Stimulated activated CD8-positive, alpha-beta memory T cell treated with anti-CD3 and anti-CD28 coated beads, Interleukin-4, amount 100 ng/mL, for 4 hours (primary cell): ENCODE measurements at places on chromosomes 11 and 22.

- DNase-seq, result no peak
Measured at GRCh38 chr22:49332691-49333090, 495.0 kb downstream of the BRD1 start.

GRCh38 chr11:6419009-6419631, at the start of gene APBB1:
Gene APBB1, minus strand, starts transcription at chr11:6419094. Its CDS starts 7,747 bp downstream, at chr11:6411347.
- peak; percentile 23 for DNase-seq

DNA sequence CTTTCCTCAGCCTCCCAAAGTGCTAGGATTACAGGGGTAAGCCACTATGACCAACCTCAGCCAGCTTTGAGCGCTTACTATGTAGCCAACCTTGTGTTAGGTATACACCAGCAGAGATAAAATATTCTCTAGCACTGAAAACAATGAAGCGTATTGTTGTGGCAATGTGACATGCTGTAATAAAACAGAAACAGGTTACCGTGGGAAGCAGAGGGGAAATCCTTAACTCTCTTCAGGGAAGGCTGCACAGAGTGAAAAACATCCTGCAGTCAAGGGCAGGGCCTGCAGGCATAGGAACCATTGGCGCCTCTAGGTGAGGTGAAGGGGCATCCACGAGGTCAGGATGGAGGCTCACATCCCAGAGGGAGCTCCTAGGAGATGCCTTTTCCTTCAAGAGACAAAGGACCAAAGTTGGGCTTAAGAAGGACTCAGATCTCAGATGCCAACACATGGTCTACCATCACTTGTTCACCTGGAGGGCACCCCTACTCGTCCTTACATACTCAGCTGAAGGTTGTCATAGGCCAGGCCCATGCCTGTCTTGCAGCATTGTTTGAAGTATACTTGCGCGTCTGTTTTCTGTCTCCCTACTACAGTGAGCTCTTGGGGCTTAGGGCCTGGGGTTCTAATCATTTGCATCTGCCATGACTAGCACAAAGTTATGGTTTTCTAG, 8.0 kb downstream of the POLD4 start:
- DNase-seq, result no peak

- no peak for DNase-seq
Measured at GRCh38 chr11:3037040-3037944, 19.9 kb downstream of the CARS1 start.

DNA sequence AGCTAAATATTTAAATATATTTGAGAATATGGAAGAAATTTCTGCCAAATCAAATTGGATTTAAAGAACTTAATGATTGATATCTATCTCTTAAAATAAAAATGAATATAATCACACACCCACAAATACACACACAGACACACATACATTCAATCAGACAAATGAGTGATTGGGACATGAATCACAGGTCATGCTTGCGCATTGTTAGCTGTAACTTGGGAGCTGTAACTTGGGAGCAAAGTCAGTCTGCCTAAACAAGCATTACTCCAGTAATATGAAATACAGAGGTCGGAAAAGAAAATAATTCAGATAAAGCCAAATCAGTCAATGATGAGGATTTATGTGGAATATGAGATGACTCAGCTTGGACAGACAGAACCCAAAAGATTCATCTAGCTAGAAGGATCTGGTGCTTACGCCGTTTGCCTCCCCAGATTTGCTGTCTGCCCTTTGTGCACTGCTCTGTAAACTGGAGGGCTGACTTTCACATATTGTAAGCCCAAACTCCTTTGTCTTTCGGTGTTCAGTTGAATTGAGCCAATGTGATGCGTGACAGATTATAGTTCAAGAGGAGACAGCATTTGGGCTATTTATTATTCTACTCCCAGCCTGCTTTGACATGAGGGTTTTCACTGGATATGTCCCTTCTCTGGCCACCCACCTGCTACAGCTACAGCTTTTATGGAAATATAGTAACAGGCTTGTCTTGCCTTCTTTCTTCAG, 1.6 kb downstream of the OR56B1 start:
- no peak for DNase-seq

- no peak for DNase-seq
Measured at GRCh38 chr11:92880381-92880780, 89.1 kb upstream of the MTNR1B start.

GRCh38 chr22:30305906-30306626, 16.8 kb upstream of the CASTOR1 start:
- DNase-seq, result no peak

DNA sequence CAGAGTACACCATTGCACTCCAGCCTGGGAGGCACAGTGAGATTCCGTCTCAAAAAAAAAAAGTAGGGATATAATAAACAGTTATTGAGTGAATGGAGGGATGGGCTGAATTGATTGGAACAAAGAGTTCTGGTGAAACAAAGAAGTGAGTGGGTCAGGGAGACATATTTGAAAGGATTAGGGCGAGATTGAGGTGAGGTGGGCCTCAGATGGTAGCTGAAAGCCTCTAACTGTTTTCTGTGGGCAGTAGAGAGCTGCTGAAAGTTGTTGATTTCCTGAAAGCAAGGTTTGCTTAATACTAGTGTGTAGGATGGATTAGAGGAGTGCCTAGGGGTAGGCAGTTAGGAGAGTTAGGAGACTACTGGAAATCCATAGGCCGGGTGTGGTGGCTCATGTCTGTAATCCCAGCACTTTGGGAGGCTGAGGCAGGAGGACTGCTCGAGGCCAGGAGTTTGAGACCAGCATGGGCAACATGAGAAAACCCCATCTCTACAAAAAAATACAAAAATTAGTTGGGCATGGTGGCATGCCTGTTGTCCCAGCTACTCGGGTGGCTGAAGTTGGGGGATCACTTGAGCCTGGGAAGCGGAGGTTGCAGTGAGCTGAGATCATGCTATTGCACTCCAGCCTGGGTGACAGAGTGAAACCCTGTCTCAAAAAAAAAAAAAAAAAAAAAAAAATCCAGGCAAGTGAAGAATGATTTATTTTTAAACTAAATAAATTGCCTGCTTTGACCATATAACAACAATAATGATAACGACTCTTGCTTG, 41.4 kb upstream of the PTPRJ start:
- DNase-seq, result no peak

DNA sequence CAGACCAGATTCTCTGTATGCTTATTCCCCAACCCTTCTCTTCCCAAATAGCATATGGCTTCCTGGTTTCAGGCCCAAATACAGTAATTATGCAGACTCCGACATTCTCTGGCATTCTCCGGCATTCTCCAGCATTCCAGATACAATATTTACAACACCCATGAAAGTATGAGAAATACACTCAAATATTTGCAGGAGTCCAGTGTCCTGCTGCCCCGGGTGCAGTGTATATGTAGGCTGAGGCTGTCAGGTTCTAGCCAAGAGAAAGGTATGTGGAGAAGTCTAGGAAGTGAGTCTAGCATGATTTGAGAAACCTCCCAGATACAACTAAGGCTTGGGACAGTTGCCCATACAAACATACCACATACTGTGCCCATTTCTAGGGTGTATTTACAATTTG, 160.7 kb downstream of the SOX6 start:
- DNase-seq, result no peak

DNA sequence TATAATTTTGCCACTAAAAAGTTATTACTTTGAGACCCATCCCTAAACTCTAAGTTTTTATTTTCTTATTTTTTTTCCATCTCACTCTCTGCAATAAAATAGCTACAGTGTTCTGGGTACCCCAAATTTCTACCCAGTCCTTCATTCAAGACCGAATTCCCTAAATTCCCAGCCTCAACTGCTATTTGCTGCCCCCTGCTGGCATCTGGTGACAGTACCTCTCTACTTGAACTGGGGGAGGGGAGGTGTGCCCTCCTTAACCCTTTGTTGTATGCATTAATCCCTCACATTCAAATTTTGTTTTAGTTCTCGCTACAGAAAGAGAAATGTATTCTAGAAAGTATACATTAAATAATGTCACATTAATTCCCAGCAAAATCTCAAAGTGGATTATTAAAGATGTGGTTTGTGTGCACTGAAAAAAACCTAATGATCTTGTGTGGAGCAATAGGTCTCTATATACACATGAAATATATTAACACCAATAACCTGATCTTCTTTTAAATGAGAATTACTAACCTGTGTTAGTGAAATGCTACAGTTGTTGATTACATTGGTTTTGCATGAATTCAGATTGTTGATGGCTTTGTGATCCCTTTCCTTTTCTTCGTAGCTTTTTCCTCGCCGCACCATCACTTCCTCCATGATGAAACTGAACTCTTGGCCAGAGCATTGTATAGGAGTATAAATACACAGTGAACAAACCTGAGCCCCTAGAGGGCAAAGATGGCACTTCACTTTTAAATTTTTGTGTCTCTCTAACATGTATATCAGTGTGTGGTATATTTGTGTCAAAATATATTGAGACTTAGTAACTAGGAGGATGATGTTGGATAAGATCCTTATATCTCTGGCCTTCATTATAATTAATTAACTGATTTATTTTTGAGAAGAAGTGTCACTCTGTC, 590.0 kb downstream of the METTL15 start:
- DNase-seq, result no peak

DNA sequence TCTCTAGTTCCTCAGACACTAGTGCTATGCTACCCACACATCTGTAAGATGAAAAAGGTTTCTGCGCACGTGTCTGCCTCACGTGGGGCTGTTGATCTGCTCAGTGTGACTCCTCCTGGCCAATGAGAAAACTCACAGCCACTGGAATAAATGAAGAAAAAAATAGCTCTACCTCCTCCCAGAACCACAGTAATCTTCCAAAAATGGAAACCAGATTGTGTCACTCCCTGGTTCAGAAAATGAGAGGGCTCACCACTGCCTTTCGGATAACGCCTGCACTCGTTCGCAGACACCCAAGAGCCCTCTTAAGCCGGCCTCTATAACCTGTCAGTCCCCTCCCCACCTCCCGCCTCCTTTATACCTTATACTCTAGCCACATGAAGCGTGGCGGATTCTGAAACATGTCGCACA, 5.1 kb downstream of the APBB1 start:
- no peak for DNase-seq

GRCh38 chr11:2794046-2794967, 91.3 kb downstream of the CDKN1C start:
- DNase-seq, result no peak

GRCh38 chr11:113488931-113489351, 13.7 kb upstream of the DRD2 start:
- no peak for DNase-seq

GRCh38 chr11:3823303-3823702, 14.9 kb downstream of the PGAP2 start:
- DNase-seq, result no peak

GRCh38 chr11:75326439-75326810, 25.0 kb downstream of the ARRB1 start:
- DNase-seq, result peak; percentile 16

- no peak for DNase-seq
Measured at GRCh38 chr11:94926698-94927237, 46.6 kb downstream of the CWC15 start.

- DNase-seq, result no peak
Measured at GRCh38 chr11:123161376-123162030, 33.5 kb downstream of the CLMP start.

DNA sequence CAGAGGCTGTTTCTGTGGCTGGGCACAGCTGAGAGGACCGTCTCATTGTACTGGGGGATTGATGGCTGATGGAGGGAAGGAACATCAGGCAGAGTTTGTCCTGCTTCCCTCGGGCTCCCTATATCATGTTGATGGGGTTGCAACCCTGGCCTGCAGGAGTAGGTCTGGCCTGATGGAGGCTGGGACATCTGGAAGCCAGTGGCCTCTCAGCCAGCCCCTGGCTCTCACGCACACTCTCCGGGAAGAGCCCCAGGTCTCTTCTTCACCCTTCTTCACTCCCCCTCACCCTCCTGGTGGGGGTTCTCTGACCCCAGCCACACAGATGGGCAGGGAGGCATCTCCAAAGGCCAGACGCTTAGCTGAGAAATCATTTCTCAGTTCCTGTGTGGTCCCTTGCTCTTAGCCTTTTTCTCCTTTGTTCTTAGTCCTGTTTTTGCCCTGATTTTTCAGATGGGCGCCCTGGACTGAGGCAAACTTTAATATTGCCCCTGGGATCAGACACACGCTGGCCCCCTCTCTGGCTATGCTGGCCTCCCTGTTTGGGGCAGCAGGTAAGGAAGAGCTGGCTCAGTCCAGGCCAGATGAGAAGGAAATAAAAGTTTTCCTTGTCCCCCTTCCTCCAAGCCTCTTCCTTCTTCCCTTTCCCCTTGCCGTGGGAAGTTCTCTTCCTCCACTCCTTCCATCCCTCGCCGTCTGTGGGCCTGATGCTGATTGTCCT, 13.9 kb upstream of the ANO1 start:
- DNase-seq, result no peak

GRCh38 chr22:35726933-35727332, 9.3 kb downstream of the APOL5 start:
- DNase-seq, result no peak

DNA sequence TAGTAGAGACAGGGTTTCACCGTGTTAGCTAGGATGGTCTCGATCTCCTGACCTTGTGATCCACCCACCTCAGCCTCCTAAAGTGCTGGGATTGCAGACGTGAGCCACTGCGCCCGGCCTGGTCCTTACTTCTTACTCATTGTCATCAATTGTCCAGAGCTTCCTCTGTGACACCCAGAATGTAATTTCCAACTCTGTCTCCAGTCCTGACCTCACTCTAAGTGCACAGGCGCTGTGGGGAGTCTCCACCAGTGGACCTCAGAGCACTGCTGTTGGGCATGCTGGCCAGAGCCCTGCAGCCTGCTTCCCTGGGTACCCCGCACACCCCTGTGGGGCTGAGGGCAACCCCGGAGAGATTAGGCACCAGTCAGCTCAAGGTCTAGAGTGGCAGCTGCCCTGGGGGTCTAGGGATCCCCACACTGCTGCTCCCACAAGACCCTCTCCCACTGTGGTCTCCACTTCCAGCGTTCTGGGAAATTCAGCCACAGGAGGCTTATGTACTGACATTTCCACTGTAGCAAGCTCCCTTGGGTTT, 1140.3 kb downstream of the TBC1D22A start:
- no peak for DNase-seq

DNA sequence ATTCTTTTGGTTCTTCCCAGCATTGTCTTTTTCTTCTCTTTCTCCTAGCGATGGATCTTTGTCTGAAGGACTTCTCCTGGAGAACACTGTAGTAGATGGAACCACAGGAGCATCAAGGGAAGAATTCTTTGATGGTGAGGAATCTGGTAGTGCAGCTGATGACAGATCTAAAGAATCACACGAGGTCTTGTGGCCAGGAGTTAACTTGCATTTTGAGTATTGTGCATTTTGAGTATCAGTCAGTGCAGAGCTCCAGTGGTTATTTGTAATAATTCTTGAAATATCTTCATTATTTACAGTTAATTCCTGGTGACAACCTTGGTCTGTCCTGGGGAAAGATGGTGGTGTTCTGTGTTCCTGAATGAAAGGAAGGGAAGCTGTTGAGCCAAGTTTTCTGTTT, 14.5 kb upstream of the POGLUT3 start:
- no peak for DNase-seq

GRCh38 chr11:132848336-132848735, 684.0 kb downstream of the OPCML start:
- DNase-seq, result no peak

GRCh38 chr11:19820100-19820499, 107.5 kb downstream of the NAV2 start:
- DNase-seq, result no peak
